ENCODE measurements at places on chromosomes 12 and 14.
A peak's percentile ranks its signal among the peaks of the same experiment; 100 is the strongest.

- DNase-seq, result peak; percentile 71
Observed at GRCh38 chr12:111799758-111800157, 33.0 kb downstream of the ALDH2 start.

- peak; percentile 61 for DNase-seq
Observed at GRCh38 chr12:125683748-125684381, 618.6 kb downstream of the AACS start.

DNA sequence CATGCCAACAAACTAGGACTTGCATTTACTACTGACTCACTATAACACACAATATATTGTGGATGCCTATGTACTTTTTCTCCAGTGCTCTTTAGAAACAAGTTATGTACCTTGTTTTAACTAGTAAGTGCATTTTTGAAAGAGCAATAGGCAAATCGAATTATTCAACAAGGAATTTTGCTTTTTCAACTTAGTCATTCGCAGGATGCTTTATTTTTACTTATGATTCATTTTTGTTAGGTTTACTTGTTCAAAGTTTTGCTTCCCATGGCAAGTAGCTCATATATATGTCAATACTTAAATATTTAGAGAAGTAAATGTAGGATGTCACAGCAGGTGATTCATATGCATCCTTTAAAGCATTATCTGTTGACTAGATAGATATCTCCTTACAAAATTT is 149.8 kb downstream of the PELI2 start:
- no peak for DNase-seq

- no peak for DNase-seq
Observed at GRCh38 chr14:52455291-52456088, 96.8 kb downstream of the TXNDC16 start.

GRCh38 chr12:98127336-98127679 is 388.1 kb upstream of the TMPO start:
- no peak for DNase-seq

DNA sequence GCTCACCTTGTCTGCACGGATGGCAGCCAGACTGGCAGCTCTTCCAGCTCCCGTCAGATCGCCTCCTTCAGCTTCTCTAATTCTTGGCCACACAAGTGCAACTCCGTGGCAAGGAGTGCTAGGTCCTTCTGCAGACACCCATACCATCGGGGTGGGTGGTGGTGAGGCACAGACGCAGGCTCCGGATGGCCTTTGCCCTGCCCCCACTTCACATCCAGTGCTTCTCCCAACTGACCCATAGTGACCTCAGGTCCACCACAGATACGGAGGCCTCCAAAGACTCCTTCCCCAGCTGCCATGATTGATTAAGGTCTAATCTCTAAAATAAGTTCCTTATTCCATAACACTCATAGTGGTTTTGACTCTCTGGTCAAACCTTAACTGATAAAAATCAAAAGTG is 19.9 kb upstream of the CD27 start:
- no peak for DNase-seq

All from posterior cingulate gyrus (tissue), 11 donors.